HT1080 (cell line): ENCODE measurements at places on chromosomes 16 and 17.

DNA sequence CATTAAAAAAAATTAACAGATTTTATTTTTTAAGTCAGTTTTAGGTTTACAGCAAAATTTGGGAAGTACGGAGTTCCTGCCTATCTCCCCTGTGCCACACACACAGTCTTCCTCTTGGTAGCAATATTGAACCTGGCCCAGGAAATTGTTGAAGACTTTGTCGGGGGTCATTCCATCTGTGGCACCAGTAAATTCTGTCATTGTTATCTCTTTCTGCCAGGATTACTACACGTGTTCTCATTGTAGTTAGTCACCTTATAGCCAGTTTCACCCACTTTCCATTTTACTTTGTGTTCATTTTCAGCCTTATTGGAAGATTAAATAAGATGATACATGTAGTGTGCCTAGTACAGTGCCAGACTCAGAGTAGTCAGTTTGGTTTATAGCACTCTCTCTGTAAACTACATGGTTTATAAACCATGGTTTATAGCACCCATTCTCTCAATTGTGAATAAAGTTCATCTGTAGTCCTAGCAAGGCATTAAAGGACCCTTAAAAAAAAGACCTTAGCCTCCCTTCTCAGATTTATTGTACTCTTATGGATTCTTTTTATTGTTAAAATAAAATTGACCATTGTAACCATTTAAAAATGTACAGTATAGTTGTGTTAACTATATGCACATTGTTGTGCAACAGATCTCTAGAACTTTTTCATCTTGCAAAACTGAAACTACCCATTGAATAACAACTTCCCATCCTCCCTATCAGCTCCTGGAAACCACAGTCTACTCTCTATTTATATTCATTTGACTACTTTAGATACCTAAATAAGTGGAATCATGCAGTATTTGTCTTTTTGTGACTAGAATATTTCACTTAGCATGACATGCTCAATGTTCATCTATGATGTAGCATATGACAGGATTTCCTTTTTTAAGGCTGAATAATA is 36.1 kb downstream of the NLK start:
- DNase-seq, result no peak

GRCh38 chr16:88289968-88290401 is 92.8 kb upstream of the ZNF469 start:
- DNase-seq, result no peak

GRCh38 chr17:66663041-66663606 is 171.8 kb upstream of the CACNG5 start:
- no peak for DNase-seq

- DNase-seq, result no peak
Measured at GRCh38 chr17:82361885-82362633, 3.0 kb downstream of the TEX19 start.

GRCh38 chr16:88194397-88195268 is 188.1 kb upstream of the ZNF469 start:
- no peak for DNase-seq

- no peak for DNase-seq
Measured at GRCh38 chr16:57555831-57556230, 13.4 kb downstream of the ADGRG5 start.

GRCh38 chr16:15417197-15417596 is 17.2 kb upstream of the BMERB1 start:
- no peak for DNase-seq

GRCh38 chr16:17977260-17977659 is 359.3 kb downstream of the NPIPA8 start:
- no peak for DNase-seq

- DNase-seq, result no peak
Measured at GRCh38 chr16:57774705-57775285, 27.5 kb downstream of the KIFC3 start.

- peak; percentile 44 for DNase-seq
Measured at GRCh38 chr16:84084570-84085270, 32.0 kb downstream of the MBTPS1 start.

- peak; percentile 30 for DNase-seq
Measured at GRCh38 chr16:51648526-51648925, 497.5 kb upstream of the SALL1 start.

- DNase-seq, result peak; percentile 92
Measured at GRCh38 chr16:3023415-3023668, 400 bp downstream of the HCFC1R1 start.

GRCh38 chr17:4534515-4534914 is 20.7 kb downstream of the MYBBP1A start:
- DNase-seq, result no peak

DNA sequence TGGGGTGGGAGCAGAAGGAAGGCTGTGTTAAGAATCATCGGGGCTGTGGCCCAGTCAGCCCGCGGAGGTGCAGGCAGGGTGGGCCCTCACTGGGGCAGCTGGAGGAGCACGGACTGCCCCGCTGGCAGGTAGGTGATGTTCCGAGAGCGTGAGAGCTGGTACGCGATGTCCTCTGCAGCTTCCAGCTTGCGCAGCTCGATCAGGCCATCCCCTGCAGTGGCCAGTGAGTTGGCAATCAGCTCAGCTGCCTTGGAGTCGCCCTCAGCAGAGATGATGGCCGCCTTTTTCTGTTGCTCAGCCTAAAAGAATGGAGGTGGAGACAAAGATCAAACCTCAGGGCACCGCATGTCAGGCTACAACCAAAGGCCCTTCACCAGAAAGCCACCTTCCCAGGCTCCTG is 9.8 kb downstream of the PHB1 start:
- no peak for DNase-seq

DNA sequence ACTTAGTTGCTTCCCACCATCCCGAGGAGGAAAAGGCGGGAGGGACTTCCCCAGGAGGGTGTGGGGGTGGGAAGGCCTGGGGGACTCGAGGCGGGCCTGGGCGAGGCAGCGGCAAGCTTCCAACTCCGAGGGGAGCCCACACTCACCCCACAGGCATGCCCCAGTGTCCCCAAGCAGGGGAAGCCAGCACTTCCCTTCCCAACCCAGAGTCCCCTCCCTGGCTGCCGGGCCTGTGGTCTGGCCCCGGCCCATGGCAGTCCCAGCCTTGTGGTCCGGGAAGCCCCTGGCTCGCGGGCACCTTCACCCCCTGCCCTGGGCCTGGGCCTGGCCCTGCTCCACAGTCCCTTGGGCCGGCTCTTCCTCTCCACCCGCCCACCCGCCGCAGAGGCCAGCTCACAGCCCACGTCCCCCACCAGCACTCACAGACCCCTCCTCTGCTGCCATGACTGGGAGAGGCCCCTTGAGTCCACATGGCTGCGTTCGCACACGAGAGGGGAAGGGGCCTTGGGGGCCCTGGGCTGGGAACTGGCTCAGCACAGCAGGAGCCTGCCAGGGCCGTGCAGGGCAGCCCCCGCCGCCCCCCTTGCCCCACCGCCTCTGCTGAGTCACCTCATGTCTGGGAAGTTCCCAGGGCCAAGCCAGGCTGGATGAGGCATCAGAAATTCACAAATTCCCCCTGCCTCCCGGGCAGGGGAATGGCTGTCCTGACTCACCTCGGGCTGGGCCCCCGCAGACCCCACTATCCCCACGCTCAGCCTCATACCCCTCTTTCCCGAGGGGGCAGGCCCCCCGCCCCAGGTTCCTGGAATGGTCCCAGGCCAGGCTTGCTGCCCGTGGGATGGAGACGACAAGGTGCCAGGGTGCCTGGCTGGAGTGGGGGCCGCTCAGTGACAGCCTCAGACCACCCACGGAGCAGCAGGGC is 27.8 kb downstream of the BAHCC1 start:
- peak; percentile 85 for DNase-seq
